ENCODE measurements at places on chromosomes 13 and 19. TPM values are rescaled to one million over a fixed set of nuclear protein-coding genes. Genes with fewer than 3 reads are reported as not detected.

Gene FPR1
- 0.05 TPM for polyA plus RNA-seq

- no peak for DNase-seq
Measured at GRCh38 chr13:50071379-50071778, 56.1 kb downstream of the KCNRG start.

- DNase-seq = no peak
Measured at GRCh38 chr13:60090574-60090973, 73.2 kb downstream of the DIAPH3 start.

DNA sequence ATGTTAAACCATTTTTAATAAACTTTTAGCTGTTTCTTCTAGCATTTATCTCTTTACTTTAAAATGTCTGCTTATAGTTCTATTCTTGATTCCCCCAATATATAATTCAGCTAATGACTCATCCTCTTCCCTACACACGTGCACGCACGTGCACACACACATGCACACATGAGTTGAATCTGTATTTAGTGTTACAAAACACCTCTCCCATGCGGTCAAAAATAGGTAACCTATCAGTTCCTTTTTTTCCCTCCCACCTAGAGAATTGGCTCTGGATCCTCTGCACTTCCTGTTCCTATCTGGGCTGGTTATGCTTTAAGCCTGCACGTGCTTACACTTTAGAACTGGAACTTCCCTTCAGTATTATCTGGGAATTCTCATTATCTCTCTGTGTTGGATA lies 144.1 kb downstream of the PAN3 start:
- DNase-seq = no peak

Gene BRME1
- polyA plus RNA-seq = 1.2 TPM

DNA sequence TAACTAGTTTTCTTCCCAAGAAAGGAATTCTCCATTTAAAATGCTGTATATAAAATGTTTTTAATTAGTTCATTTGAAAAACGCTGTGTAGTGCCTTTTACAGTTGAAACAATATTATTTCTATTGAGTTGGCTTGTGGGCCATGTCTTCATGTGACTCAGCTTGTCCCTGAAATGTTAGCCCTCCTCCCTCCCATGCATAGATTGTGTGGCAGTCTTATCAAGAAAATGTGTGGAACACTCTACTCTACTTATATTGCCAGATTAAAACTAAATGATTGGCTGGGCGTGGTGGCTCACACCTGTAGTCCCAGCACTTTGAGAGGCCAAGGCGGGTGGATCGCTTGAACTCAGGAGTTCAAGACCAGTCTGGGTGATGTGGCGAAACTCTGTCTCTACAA lies 33.4 kb downstream of the TFDP1 start:
- no peak for DNase-seq

GRCh38 chr19:49807058-49807903 lies 5.8 kb downstream of the FUZ start:
- DNase-seq = no peak

DNA sequence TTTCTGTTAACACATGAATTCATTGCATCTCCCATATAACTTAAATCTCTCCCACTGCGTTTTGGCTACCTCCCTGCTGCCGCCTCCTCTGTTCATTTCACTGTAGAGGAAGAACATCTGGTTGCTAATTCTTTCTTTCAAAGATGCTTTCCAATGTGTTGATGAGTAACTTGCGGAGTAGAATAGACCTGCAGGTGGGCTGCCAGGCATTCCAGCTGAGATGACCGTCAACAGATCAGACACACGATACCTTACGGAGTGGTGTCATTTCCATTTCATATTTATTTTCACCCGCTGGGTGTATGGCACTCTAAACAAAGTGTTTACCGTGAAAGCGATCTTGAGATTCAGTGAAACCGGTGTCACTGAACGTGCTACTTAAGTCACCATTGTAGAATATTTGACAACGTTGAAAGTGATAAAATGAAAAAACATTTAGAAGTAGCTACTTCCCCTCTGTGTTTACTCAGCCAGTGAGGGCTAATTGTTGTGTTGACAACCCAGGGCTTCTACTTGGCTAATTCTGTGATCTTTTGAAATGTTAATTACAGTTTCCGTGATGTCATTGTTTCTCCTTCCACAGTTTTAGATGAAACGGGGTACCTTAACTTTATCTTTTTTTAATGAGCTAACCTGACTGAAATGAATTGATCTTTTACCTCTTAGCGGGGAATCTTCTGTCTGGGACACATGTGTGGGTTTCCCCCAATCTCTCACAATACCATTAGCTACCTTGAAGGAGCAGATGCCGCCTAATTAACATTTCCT lies 228.5 kb upstream of the ARGLU1 start:
- DNase-seq = no peak
